A673 (cell line): ENCODE measurements at places on chromosomes 11 and 22.

DNA sequence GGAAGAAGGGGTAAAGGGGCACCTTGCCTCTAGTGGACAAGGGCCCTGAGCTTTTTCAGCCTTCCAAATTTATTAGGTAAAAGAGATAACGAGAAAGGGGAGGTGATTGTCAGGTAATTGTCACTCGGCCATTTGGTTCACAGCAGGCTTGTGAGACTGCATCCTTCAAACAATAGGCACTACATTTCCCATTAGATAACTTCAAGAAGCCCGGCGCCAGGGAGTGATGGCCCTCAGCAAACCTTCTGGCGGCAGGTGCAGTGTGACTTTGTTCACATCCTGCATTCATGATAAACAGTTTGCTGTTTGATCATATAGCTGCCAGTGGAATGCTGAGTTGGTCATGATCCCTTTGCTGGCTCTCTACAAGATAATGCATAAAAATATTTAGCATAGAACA, 185.1 kb downstream of the CWF19L2 start:
- no peak for DNase-seq

DNA sequence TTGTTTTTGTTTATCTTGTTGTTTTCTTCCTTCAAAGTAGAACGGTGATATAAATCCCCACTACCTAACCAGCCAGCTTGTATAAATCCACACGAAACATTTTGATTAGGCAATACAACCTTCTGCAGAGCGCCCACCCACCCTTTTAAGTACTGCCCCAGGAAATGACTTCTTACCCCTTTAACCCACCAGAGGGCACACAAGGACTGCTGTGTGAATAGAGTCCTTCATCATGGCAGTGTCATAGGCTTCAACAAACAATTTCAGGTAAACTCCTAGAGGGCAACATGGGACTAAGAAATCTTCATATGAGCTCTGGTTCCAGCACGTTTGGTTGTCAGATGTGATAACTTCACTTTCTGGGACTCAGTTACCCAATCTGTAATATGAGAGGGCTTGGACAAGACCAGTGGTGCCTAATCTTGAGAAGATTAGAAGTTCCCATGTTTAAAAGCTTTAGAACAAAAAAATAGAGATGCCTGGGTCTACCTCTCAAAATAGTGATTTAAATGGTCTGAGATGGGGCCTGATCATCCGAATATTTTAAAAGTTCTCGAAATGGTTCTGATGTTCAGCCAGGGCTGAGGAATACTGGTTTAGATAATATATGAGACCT, 56.1 kb downstream of the PIWIL4 start:
- peak; percentile 90 for DNase-seq

GRCh38 chr11:105937738-105938137, 84.3 kb downstream of the MSANTD4 start:
- DNase-seq, result peak; percentile 42

DNA sequence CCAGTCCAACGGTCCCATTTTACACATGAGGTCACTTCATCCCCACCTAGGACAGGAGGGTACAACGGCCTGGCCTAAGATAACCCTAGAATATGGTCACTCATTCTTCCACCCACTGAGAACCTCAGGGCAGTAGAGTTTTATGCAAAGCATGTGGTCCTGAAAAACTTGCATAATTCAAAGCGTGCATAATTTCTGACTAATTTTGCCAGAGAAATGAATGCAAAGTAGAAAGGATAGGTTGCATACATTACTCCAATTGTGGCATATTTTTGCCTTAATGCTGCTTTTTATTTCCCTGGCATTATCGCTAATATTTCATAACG, 32.5 kb upstream of the SLC35C1 start:
- no peak for DNase-seq

DNA sequence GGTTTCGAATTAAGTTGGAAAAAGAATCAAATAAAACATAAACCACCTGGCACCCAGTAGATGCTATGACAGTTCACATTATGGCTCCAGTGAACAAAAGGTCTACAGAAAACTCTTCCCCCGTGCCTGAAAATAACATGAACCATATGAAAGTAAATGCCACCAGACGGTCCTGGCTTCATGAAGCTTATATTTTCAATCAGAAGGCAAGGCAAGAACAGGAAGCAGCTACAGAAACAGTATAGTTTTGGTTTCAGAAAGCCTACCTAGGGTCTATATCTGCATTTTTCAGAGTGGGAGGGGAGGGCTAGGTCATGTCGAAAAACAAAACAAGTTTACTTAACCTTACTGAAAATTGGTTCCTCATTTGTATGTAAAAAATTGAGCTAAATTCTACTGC, 9.8 kb downstream of the RAB30 start:
- no peak for DNase-seq

DNA sequence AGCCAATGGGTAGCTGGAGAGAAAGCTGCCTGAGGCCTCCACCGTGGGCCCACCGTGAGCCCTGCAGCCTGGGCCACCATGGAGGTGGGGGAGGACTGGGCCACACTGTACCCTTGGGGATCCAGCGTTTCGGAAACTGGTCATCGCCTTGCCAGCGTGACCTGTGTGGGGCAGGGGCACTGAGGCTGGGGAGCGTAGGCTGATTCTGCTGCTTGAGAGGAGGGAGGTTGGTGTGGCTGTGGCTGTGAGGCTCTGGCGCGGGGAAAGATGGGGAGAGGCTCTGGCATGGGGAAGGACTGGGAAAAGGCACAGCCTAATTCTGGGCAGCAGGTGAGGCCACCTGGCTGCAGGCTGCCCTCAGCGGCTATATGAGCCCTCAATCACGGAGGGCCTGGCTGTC, 12.6 kb upstream of the TTLL12 start:
- DNase-seq, result no peak

- peak; percentile 91 for DNase-seq
Measured at GRCh38 chr11:57568330-57568766, 876 bp upstream of the UBE2L6 start.

DNA sequence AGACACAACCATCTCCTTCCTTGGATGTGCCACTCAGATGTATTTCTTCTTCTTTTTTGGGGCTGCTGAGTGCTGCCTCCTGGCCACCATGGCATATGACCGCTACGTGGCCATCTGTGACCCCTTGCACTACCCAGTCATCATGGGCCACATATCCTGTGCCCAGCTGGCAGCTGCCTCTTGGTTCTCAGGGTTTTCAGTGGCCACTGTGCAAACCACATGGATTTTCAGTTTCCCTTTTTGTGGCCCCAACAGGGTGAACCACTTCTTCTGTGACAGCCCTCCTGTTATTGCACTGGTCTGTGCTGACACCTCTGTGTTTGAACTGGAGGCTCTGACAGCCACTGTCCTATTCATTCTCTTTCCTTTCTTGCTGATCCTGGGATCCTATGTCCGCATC, 489 bp downstream of the OR10A4 start:
- DNase-seq, result no peak

DNA sequence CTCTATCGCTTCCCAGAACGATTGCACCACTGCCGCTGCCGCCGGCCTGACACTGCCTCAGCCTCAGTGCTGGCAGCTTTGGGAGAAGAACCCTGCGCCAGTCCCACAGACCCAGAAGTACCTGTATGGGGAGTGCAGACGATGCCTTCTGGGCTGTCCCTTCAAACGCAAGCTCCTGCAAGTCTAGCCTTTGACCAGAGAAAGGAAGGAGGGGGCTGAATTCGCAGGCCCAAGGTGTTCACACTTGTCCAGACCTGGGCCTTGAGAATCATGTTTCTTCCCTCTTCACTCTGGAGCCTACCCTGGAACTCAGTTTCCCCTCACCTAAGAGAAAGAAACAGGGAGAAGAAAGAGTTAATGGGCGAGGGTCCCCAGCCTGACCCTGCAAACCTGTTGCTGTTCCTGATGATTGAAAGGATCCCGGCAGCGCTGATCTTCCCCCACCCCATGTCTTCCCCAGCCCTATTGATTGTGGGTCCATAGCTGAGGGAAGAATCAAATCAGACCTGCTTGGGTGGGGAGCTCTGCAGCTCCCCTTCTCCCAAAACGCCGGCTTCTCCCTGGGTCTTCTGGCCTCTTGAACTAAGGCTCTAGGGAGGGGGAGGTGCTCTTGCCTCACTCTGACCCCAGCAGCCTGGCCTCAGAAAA, 786 bp upstream of the MCAM start:
- DNase-seq, result no peak

DNA sequence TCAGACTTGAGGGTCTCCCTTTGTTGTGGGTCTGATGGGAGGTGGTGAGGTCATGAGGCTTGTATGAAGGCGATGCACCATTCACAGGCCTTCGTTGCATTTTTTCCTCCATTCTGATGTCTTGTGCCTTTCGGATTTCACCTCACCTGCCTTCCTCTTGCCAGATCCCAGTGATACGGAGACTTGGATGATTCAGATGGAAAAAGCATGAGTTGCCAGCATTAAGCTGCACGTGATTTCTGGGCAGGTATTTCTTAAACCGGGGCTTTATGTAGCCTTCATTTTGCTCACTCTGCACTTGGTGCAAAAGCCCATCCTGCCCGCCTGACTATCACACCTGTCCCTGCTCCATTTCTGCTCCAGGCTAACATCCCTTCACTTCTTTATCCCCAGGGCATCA, 216.7 kb downstream of the SNX19 start:
- DNase-seq, result no peak

DNA sequence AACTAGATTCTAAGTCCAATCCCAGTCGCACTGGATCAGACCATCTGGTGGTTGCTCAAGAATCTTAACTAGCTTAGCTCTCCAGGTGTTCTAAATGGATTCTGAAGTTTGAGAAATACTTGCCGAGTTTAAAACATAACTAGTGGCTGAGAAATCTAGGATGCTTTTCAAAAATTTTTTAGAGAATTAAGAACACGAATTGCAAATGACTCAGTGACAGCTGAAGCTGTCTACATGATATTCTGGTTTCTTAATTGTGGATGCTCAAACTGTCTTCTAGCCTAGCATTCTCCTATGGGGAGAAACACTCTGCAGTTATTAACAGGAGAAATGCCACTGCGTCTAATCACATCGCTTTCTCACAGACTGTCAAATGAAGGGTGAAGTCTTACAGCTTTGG, 20.2 kb upstream of the TP53AIP1 start:
- no peak for DNase-seq

GRCh38 chr11:32779136-32779535, 15.3 kb downstream of the CCDC73 start:
- DNase-seq, result no peak

- DNase-seq, result no peak
Measured at GRCh38 chr11:19087658-19088057, 27.1 kb upstream of the MRGPRX2 start.

DNA sequence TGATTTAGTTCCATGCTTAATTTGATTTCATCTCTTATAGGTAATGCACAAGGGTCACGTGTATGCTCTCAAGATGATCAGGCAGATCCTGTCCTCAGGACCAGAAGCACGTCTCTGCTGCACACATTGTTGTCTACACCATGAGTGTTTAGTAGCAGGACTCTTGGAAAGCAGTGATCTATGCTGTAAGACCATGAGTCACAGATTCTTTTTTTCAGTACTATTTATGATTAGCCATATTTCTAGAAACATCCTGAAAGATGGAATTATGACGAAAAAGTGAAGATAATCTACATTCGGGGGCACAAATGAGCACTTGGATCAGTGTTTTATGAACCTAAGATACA, 29.6 kb downstream of the ZBED4 start:
- DNase-seq, result no peak

DNA sequence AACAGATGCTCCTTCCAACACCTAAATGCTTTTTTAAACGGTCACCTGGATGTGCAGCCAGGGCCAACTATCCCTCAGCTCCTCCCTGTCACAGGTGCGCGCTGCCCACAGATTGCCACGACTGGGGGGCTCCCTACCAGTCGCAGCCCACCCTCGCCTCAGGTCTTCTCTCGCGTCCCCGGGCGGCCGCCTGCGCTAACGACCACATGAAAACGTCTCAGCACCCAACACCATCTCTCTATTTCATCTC, 469 bp downstream of the ZBED5 start:
- no peak for DNase-seq

- DNase-seq, result no peak
Measured at GRCh38 chr11:69582756-69583467, 58.0 kb upstream of the CCND1 start.

DNA sequence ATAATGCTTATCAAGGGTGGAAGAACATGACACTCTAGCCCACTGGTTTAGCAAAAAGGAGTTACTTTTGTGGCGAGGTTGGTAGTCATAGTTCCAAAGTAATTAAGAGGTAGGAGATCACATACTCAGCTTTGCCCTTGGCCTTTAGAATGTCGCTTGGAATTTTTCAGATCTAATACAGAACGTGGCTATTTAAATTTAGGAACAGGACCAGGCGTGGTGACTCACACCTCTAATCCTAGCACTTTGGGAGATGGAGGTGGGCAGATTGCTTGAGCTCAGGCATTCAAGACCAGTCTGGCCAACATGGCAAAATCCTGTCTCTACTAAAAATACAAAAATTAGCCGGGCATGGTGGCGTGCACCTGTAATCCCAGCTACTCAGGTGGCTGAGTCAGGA, 26.1 kb upstream of the ZNRF3 start:
- no peak for DNase-seq

GRCh38 chr11:47056261-47056915, 119.8 kb downstream of the CSTPP1 start:
- DNase-seq, result peak; percentile 66

DNA sequence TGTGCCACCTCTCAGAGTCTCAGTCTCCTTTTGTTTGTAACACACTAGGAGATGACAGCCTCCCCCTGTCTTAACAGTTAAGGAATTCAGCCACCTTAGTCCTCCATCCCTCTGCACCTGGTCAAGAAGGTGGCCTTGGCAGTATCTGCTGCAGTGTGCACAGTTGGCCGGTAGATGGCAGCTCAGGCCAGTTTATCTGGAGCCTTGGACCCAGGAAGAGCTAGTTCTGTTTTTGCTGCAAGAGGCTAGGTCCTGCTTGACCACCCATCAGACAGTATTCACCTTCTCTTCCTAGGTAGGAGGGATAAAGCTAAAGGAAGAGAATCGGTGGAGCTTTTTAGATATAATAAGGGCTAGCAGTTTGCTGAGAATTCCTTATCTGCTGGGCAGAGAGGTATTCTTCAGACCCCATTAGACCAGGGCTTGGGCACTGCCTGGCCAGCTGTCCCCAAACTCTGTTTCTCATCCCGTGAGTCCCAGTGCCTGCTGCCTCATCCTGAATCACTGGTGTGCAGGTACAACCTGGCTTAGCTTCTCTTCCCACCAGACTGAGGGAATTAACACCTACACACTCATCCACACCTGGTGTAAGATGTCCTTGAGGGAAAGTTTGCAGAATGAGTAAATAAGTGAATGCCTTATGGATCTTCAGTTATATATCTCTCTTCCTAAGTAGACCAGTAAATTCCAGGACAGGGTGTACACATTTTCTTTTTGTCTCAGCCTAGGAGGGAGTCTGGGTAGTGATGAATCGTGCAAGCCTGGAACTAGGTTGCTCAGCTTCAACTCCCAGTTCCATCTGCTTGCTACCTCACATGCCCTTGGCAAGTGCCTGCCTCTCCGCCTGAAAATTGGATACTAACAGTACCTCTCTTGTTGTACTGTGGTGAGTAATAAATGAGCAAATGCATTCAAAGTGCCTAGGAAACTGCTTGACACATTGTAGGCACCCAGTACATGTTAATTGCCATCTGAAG, 70.8 kb upstream of the NARS2 start:
- DNase-seq, result peak; percentile 73

DNA sequence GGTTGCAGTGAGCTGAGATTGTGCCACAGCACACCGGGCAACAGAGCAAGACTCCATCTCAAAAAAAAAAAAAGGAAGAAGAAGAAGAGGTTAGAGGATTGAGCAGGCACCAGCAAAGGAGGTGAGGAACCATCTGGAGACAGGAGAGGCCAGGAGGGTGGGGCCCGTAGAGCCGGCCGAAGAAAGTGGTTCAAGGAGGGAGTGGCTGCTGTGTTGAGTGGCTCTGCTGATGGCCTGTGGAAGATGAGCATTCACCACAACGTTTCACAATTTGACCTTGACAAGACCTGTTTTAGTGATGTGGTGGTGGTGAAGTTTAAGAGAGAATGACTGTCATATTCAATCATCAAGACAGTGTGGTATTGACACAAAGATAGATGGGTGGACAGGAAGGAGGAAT, 6.8 kb upstream of the CTSD start:
- DNase-seq, result no peak
